ENCODE measurements at places on chromosomes 12 and 14.
A peak's percentile ranks its signal among the peaks of the same experiment; 100 is the strongest.

DNA sequence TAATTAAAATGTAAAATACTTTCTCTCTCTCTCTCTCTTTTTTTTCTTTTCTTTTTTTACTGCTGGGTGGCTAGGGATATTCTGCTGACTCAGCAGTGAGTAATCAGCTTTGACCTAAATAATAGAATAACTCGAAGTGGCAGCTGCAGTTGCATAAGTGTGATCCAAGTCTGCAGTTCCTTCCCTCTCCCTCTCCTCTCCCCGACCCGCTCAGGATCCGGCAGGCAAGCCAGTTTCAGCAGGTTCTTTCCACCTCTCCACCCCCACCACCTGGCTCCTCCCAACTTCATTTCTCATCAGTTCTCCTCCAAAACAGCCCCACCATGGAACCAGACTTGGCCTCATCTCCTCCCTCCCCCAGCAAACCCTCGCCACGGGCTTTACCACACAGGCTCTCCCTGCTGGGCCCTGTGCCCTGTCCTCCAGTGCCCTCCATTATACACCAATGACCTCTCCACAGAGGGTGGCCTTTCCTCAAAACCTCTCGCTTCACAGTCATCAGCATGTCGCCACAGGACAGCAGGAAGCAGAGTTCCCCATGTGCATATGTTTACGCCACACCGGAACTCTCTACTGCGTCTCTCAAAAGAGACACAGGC is 22.4 kb downstream of the SLC7A8 start:
- DNase-seq = no peak

GRCh38 chr12:113862590-113863454 is 103.3 kb downstream of the RBM19 start:
- no peak for DNase-seq

GRCh38 chr12:111193496-111193895 is 175.4 kb downstream of the PHETA1 start:
- DNase-seq = no peak

GRCh38 chr12:24960222-24960855 is 11.4 kb upstream of the BCAT1 start:
- no peak for DNase-seq

GRCh38 chr12:117874842-117875434 is 93.9 kb downstream of the KSR2 start:
- DNase-seq = peak; percentile 18

DNA sequence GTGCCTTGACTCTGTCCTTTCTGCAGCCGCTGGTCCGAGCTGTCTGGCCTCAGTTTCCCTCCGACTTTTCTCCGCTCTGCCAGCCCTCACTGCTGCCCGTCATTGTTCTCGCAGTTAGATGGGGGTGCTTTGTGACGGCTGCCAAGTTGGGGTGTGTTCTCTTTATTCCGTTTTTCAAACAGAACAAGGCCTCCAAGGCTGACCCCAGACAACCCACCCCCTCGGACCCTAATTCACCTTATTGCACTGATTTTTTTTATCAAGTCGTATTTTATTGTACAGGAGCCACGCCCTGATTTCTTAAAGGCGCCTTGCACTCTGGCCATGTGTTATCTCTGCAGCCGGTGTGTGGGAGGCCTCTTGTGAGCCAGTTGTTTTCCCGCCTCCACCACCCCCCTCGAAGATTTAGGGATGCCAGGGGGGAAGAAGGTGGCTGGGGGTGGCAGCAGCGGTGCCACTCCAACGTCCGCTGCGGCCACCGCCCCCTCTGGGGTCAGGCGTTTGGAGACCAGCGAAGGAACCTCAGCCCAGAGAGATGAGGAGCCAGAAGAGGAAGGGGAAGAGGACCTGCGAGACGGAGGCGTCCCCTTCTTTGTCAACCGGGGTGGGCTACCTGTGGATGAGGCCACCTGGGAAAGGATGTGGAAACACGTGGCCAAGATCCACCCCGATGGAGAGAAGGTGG is 1.3 kb downstream of the VASH1 start:
- no peak for DNase-seq

GRCh38 chr14:64704143-64704742 is at the start of gene PLEKHG3:
Gene PLEKHG3, plus strand, starts transcription at chr14:64704424. Its CDS starts 23,208 bp downstream, at chr14:64727632.
- DNase-seq = no peak

DNA sequence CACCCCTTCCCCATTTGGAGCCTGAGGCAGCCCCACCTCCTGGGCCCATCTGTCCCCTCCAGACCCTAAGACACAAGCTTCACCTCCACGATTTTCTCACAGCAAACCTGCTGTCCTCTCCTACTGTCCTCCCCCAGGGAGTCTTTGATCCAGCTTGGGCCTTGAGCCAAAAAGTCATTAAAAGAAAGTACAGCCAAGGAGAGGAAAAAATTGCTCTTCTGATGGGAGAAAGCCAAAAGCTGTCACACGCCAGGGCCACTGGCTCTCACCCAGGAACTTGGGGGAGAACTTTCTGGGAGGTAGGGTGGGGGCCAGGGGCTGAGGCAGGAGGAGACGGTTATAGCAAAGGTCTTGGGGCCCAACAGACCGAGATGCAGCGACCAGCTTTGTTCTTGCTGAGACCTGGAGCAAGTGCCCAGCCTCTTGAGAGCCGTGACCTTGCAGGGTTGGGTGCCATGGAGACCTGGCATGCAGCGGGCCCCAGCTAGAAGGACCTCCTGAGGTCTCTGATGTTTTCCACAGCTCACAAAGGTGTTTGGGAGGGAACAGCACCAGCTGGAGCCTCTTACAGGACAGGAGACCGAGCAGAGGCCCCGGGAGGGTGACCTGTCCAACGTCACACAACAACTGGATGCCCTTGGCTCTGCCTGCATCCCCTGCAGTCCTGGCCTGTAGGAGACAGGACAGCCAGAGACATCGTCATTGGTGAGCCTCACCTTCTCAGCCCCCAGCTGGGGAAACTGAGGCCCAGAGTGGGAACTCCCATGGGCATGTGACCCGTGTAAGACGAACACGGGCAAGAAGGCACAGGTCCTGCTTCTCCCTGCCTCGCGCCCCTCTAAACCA is 124.5 kb downstream of the CALM1 start:
- no peak for DNase-seq

DNA sequence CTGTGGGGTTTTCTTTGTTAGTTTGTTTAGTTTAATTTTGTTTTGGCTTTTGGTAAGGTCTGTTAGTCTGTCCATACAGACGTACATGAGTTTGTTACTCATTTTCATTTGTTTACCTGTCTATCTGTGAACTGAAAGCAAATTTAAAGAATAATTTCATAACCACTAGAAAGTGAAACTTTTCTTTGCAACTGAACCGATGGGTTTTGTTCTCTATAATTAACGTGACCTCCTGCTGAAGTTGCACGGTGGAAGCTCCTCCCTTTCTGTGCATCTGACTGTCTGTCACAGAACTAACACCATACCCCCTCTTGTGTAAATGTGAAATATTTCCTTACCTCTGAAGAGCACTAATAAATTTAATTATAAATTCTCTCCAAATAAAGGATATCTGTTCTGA is 595.5 kb downstream of the GALC start:
- no peak for DNase-seq

DNA sequence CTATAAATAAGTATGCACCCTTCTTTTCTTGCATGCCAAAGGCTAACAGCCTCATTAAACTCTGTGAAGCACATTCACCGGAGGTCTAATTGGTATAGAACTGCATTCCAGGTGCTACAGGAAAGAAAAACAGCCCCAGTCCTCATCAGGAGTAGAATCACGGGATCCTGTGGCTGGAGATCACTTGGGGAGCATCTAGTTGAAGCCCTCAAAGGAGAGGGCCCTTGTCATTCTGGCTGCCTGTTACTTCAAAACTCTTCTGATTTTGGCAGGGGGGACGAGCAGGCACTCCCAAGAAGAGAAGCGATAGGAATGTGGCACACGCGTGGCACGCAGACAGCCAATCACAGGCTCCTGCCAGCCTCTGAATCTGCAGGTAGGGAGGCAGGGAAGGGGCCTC is 154.4 kb downstream of the TTC7B start:
- no peak for DNase-seq

- DNase-seq = no peak
These were observed 23.0 kb downstream of the ALDH2 start for GRCh38 chr12:111789779-111790178.

GRCh38 chr14:55412676-55413075 is 1.0 kb upstream of the ATG14 start:
- DNase-seq = no peak

DNA sequence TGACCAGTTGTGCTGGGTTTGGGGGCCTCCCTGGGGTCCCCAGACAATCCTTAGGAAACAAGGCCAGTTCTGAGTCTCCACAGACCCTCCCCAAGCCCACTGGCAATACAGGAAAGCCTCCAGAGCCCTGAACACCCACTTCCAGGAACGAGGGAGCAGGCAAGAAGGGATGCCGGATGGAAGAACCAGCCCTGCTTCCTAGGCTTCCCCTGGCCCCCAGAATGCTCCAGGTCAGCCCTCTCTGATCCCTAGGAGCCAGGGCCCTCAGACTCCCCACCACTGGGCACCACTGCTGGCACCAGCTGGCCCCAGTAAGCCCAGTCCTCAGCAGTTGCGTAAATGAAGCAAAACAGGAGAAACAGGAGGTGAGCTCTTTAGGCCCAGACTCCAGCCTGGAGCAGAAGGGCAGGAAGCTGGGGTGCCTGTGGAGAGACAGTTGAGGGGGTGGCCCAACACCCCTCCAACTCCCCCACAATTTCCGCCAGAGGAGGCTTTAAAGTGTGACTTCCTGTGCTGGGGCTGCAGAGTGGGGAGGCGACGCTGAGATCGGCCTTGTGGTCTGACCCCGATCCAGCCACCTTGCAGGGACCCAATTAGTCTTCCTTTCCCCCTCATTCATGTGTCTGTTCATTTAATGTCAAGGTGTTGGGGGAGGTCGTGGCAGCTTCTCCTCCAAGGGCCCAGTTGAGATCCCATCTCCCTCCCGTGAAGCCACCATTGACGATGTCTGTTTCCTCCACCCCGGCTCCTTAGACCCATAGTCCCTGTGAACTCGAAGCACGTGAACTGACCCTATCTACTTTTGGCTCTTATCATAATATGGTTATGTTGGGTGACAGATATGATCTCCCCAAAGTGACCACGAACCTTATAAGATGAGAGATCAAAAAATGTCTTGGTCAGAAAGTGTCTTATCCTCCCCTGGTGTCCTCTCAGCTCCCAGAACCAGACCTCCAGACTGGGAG is 4.7 kb downstream of the TNFRSF1A start:
- DNase-seq = peak; percentile 50

DNA sequence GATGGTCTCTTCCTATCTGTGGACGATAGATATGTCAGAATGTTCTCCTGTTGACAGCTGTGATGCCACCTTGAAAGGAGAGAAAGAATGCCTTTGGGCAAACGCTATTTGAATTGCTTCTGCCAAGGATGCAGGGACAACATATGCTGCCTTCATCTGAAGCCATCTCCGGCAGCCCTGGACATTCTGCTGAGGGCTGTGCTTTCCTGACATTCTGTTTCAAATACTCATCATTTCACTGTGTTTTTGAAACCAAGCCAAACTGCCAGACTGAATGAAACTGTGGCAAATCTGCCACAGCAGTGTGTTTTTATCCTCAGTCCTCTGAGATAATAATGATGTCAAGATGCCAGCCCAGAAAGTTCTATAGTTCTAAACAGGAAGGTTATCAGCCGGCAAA is 85.8 kb upstream of the BCAT1 start:
- no peak for DNase-seq

DNA sequence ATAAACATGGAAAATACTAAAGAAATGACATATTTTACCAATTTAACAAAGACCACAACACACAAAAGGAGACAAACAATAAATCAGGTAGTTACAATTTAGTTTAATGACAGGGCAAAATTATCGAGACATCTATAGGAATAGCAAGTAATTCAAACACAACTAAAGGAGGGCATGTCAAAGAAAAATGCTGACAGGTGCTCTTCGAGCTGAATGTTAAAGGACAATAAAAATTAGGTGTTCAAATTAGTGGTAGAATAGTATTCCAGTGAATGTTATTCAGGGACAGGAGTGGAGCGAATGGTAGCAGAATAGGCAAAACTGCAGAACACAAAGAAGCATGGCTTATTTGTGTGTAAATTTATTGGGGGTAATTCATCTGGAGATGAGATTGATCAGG is 1004.3 kb upstream of the FBXO33 start:
- DNase-seq = no peak

GRCh38 chr14:55336691-55337090 is 65.5 kb downstream of the FBXO34 start:
- no peak for DNase-seq

- DNase-seq = no peak
These were observed 333.3 kb downstream of the SLC16A7 start for GRCh38 chr12:59929110-59929509.

Data from activated CD8-positive, alpha-beta memory T cell treated with anti-CD3 and anti-CD28 coated beads for 4 hours (primary cell).